Activated B cell treated with CpG ODN at 0.5 μM for 24 hours (primary cell): ENCODE measurements at places on chromosomes 12 and 14. TPM values are rescaled to one million over a fixed set of nuclear protein-coding genes. Genes with fewer than 3 reads are reported as not detected.

Gene GPR84
- not detected in 2 replicates for total RNA-seq

Gene CCDC177
- 0.05 TPM in 1 of 2 replicates, not detected in the other for total RNA-seq

Gene TRMT5
- 11.5 and 13.2 TPM in 2 replicates for total RNA-seq

Gene PTGR2
- total RNA-seq, result 4.6 and 4.8 TPM in 2 replicates

Gene HCAR2
- total RNA-seq, result not detected in 2 replicates

Gene PLEKHD1
- total RNA-seq, result 0.22 and 0.24 TPM in 2 replicates
